ENCODE measurements at places on chromosomes 3 and 15.

DNA sequence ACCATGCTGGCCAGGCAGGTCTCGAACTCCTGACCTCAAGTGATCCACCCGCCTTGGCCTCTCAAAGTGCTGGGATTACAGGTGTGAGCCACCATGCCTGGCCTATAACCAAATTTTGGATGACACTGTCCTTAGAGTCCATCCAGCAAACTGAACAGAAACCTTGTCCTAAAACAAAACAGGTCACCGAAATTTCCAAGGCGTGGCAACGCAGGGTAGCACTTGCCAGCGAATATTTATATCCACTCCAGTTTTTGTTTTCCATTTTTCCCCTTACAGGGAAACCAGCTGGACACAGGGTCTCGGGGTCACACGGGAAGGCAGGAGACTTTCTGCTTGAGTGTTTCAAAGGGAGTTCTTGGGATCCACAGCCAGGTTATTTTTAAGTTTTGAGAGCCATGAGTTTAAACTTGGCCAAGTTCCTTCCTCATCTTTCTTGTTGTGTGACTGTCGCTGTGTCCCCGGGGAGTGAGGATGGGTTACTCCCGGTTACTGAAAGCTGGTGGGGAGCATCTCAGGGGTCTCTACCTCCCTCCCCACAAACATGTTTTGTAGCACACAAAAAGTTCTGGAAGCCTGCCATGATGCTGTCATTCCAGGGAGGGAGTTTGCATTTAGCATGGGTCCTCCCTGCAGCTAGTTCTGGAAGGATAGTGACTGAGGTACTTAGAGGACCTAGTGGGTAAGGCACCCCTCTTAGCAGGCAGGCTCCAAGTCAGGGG lies 12.6 kb downstream of the LIMD1 start:
- no peak for DNase-seq

GRCh38 chr3:50194903-50195500 lies 3.6 kb downstream of the GNAT1 start:
- DNase-seq: peak; percentile 11

DNA sequence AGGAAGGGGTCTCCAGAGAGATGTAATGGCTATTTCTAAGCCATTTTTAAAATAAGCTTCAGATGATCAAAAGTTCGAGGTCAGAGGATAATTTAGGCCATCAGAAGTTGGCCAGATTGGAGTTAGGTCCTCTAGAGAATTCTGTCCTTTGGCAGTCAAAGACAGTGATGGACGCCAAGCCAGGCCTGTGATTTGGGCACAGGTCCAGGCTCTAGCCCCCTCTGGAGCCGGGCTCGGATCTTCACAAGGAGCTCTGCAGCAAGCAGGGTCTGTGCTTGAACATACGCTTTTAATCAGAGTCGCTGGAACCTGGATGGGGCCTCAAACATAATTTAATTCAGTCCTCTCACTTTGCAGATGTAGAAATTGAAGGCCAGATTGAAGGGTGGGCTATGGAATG lies 151.4 kb upstream of the BCL6 start:
- DNase-seq: no peak

DNA sequence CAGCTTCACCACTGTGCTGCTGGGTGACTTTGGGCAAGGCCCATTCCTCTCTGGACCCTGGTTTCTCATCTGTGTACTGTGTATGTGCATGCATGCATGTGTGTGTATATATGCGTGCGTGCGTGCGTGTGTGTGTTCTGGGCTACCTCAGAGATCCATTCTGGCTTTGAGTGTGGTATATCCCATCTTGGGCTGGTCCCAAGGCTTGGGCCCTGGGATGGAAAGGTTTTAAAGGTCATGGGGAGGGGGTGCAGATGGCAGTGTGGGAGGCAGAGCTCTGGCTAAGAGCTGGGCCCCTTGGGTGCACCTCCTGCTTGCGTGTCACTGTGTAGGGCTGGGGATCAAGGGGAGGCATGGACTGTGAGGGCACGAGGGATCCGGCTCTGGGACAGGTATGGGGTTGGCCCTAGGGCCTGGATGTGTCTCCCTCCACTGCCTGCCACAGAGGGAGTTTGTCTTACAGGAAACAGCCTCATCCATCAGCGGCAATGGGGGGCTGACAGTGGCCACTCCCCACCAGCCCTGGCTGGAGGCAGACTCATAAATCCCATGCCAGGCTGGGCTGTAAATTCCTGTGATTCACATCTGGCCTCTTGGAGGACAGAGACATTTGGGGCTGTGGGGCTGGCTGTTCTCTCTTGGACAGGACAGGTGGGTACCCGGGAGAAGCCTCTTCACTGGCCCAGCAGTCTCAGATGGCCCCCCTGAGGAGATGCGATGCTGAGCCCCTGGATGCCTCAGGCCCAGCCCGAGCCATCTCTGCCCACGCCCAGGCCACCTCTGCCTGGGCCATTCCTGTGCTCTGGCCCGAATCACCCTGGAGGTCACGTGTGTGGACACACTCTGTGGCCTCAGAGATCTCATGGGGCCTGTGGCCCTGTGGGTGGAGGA lies 21.4 kb upstream of the CSPG4 start:
- DNase-seq: no peak

DNA sequence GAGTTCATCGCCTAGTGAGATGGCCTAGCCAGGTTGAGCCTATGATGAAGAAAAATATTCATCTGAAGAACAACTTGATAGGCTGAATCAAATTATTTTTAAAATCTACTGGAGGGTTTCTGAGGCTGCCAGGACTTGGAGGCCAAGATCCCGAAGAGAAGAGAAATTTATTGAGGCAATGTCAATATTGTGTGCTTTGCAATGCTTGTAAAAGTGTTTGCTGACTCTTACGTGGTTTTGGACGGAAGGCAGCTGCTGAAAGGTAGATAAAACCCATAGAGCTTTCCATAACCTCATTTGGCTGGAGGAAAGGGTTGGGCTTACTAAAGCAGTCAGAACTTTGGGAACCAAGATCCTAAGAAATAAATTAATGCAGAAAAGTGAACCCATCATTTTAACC lies 361.0 kb upstream of the IL12A start:
- DNase-seq: no peak

All from hematopoietic multipotent progenitor cell treated with erythropoietin and hydrocortisone succinate and interleukin-3 and kit ligand, for 8 days (in vitro differentiated cells).